ENCODE measurements at places on chromosomes 5 and 9.

- DNase-seq = no peak
These were observed 108.9 kb upstream of the CHD1 start for GRCh38 chr5:99037668-99038067.

- no peak for DNase-seq
These were observed 23.4 kb downstream of the LIX1 start for GRCh38 chr5:97119007-97119390.

- DNase-seq = no peak
These were observed 9.2 kb downstream of the TNFSF8 start for GRCh38 chr9:114921171-114921570.

GRCh38 chr5:9340085-9340484, 205.8 kb downstream of the SEMA5A start:
- DNase-seq = no peak

- DNase-seq = no peak
These were observed 7.8 kb upstream of the TNFAIP8 start for GRCh38 chr5:119347991-119348390.

DNA sequence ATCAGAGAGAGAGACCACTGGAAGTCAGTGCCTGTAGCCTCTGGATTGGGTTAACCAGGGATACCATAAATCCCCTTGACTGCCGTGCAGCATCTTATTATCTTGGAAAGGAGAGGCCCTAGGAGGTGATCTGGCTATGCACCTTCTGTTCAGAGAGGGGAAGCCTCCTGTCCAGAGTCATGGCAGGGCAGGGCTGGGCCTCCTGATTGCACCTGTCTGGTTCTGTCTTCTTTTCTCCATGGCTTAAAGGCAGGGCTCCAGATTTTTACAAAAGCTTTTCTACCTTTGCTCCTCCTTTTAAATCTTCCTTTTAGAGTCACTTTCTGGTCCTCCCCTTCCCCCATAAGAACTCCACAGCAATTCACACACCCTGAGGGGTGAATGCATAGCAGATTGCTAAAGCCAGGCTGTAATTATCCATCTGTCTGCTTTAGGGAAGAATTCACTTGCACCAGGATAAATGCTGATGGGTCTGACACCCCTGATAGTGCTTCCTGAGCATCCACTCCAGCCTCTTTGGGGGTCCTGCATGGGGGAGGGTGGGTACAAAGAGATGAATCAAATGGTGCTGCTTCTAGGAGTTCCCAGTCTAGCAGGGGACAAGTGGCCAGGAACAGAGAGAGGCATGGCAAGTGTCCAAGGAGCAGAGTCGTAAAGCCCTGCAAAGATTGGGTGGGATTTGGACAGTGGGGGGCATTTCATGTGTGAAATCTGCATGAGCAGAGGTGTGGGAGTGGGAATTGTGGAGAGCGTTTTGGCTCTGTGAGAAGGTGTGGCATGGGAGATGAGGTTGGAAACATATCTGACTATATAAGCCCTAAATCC, 141.3 kb upstream of the ALDH1B1 start:
- no peak for DNase-seq

DNA sequence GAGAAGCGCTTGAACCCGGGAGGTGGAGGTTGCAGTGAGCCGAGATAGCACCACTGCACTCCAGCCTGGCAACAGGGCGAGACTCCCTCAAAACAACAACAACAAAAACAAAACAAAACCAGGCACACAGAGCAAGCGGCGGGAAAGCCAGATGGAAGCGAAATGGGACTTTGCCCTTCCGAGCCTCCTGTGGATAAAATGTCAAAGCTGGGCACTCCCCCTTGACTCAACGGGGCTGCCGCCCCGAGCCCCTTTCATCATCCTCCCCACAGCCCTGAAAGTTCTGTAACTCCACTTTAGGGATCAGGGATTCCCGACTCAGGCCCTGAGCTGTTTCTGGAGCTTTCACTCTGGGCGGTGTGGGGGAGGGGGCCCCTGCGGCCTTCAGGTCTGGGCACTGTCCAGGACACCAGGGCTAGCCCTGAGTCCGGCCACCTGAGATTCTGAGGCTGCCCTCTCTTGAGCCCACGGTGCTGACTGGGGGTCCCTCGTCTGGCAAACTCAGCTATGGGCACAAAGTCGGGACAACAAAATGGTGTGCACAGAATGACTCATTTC, 30.6 kb upstream of the OBP2B start:
- DNase-seq = no peak

DNA sequence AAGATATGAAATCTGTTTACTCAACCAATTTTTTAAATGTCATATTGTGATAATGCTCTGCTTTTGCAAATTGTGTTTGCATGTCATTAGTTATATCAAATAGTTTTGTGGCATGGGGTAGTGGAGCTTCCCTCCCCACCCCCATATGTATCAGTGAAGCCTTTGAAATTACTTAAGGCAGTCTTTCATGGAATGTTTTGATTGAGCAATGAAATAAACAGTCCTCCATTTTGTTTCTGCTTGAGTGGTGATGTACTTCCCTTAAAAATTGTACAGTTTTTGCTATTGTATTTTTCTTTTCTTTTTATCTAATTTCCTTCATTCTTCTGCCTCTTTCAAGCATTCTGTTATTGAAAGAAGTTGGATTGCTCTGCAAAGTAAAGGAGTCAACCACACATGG, 3.5 kb downstream of the SOWAHA start:
- DNase-seq = no peak

DNA sequence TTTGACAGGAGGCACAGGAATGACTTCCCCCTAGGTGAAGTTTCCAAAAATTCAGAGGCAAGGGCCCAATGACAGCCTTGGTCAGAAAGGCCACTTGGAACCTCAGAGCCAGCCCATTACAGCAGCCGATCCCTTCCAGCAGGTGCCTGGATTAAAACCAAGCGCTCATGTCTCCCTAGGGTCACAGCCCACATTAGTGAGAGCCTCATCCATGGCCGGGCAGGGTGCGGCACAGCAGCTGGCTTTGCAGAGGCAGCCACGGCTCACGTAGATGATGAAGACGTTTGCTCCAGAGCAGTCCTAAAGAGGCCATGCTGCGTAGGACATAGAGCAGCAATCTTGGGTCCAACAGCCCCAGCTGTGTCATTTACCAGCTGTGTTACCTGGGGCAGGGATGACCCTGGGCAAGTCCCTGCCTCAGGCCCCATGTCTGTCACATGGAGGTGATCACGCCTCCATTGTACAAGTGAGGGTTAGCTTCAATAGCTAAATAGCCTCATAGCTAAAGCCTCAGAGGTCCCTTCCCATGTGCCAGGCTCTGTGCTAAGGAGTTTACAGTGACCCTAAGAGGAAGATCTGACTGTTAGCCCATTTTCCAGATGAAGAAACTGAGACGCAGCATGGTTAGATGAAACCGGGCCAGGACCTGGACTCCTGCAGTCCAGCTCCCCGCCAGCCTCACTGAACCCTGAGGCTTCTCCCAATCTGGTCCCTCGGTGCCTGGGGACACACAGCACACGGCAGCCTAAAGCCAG, 39.2 kb downstream of the NEK6 start:
- DNase-seq = no peak

- peak; percentile 36 for DNase-seq
These were observed 56.4 kb downstream of the PFDN1 start for GRCh38 chr5:140246378-140247122.

- DNase-seq = peak; percentile 9
These were observed 171.1 kb downstream of the SAXO1 start for GRCh38 chr9:18861609-18862544.

DNA sequence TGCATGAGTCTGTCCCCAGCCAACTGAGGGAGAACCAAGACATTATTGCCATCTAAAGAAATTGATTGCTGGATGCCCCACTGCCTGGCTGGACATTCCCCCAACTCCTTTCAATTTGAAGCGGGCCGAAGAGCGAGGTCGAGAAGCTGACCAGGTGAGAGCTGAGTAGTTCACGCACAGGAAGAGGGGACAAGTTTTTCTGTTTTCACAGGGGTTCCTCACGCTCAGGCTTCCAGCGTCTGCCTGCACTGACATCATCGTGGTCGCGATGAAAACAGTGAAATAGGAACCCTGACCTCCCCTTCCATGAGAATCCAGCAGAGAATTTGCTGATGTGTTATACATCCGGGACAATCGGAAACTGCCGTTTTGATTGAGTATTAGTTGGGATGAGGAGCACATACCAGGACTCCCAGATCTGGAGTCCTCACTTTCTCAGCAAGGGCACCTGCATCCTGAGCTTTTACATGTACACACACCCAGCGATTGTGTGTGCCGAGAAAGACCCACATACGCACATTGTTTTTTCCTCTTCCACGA, 3.1 kb upstream of the DMRT3 start:
- no peak for DNase-seq

- no peak for DNase-seq
These were observed 6.8 kb upstream of the PAEP start for GRCh38 chr9:135554718-135555117.

DNA sequence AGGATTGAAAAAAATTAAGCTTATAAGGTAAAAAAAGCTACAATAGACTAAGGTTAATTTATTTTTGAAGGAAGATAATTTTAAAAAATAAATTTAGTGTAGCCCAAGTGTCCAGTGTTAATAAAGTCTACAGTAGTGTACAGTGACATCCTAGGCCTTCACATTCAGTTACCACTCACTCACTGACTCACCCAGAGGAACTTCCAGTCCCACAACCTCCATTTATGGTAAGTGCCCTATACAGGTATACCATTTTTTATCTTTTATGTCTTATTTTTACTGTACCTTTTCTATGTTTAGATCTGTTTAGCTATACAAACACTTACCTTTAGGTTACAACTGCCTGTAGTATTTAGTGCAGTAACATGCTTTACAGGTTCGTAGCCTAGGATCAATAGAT, 79.8 kb upstream of the ZNF462 start:
- DNase-seq = no peak

- no peak for DNase-seq
These were observed 97.8 kb downstream of the ADAMTS12 start for GRCh38 chr5:33793836-33794549.

DNA sequence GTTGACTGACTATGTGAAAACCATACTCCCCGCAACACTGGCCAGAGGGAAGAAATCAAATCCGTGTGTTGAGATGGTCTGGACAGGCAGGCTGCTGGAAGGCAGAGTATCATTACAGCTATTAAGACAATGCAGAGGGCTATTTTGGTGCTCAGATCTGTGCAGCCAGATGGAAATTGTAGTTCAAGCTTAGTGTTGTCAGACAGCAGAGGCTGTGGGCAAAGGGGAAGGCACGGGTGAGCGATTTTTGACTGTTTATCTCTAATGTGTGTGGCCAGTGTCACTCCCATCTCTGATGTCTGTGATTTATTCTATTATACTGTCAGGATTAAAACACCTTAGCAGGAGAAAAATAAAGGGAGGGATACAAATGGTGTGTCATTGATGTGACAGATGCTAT, 984.4 kb upstream of the WWC1 start:
- DNase-seq = no peak

- DNase-seq = no peak
These were observed 232.1 kb downstream of the FBXO4 start for GRCh38 chr5:42157215-42157614.

DNA sequence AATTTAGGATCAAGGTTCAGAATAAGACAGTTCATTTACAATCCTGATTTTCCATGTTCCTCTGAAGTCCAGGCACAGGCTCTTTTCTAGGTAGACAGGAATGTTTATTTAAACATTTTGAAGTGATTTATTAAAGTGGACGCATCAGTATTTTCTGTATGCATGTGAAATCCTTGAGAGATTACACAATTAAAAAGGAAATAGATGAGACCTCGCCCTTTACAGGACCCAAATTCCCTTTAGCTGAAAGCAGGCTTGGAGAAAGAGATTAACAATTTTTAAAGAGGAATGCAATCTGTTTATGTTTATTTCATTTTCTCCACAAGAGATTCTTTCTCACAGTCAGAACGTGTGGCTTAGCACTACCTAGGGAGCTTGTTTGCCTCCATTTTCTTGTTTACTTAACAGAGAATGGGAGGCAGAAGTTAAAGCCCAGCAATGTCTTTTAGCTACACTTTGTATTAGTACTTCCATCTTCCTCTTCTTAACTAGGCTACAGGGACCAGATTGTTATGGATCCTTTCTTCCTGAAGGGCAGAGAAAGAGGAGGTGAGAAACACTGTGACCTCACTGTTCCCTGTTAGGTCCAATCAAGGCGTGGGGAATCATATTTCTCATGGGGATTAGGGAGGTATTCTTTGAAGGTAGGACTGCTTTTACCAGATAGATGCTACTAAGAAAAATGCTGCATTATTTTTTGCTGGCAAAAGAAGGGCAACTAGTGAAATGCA, 416.0 kb downstream of the SH3GL2 start:
- DNase-seq = no peak

- DNase-seq = peak; percentile 31
These were observed 229.8 kb downstream of the DRD1 start for GRCh38 chr5:175214152-175214551.

DNA sequence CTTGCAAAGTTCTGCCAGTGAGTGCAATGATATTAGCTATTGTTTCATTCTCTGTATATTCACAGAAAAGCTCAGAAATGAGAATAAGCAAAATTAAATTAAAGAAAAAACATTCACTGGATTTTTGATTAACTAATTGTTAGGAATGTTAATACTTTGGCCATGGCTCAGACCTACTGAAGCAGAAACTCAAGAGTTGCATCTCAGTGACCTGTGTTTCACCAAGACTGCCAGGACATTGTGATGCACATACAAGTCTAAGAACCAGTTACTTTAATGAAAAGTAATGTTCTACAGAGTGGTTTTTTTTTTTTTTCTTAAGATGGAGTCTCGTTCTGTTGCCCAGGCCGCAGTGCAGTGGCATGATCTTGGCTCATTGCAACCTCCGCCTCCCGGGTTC, 464.9 kb upstream of the NMUR2 start:
- no peak for DNase-seq

Measured in AG04449 (cell line).